ENCODE measurements at places on chromosomes 5 and 9.

GRCh38 chr9:124306098-124306735 is 48.5 kb downstream of the NEK6 start:
- peak; percentile 84 for DNase-seq

DNA sequence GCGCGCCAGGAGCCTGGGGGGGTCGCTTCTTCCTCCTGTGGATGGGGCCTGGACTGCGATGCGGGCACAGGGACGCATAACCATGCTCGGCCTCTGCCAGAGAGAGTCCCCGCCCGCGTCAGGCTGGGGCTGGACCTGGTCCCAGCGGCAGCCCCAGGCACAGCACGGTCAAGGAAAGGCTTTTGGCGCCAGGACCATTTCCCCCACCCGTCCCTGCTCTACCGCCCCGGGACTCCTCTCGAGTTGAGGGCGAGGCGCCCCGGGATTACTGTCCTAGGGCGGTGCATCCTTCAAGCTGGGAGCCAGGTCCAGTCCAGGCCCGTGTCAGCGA is 341 bp downstream of the MXD3 start:
- DNase-seq = peak; percentile 48

GRCh38 chr5:32687499-32687831 is 23.7 kb upstream of the NPR3 start:
- DNase-seq = peak; percentile 65

DNA sequence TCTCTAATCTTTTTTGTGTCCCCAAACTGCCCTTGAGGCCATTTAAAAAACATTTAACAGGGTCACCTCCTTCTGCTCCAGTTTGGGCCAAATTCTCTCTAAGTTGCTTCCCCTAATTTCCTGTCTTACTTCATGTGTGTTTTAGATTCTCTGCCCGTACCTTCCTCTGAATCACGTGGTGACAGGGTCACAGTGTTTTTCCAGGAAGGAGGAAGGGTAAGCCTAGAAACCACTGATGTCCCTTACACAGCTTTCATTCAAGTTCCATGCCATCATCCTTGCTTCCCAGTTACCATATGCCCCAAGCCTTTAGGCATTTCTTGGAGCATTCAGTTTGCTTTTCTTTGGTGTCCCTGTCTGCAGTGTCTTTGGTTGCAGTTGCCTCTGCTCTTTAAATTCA is 42.4 kb upstream of the MACIR start:
- DNase-seq = no peak

DNA sequence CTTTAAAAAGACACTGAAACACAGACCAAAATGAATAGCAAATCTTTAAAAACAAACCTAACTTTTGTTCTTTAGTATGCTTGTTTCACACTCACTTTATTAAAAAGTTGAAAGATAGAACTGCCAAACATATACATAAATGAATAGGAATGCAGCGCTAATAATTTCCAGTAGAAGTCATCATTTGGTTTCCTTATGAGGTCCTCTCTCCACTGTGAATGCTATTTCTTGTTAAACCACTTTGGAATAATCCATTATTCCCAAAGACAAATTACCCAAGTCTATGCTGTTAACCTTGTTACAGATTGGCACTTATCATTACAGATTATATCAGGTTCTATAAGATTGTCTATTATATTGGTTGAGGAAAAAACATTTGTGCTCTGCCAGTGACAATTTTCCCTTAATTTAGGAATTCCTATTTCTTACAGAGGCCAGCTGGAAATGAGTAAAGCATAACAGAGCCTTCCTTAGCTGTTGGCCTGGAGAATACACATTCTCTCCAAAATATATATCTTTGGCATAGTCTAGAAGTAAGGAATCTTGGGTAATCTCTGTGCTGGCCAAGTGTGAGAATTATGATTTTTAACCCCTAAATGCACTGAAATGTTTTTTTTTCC is 29.3 kb upstream of the MINAR2 start:
- no peak for DNase-seq

- DNase-seq = no peak
Observed at GRCh38 chr9:97636903-97637302, 3.3 kb downstream of the NCBP1 start.

DNA sequence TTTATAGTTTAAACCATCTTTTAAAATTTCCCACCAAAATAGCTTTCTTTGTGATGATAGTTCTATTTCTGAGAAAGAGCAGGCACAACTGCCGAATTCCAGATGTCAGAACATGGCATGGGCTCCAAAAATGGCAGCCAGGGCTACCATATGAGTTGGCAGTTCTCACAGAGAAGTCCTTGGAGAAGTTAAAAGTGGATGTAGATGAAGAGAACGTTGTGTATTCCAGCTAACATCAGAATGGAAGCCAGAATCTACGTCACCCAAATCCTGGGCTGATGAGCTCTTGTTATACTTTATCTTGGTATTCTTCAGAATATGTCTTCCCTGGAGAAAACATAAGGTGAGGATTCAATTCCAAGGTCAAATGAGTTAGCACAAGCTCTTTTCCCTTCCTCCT is 66.9 kb upstream of the BASP1 start:
- no peak for DNase-seq

- DNase-seq = peak; percentile 83
Observed at GRCh38 chr9:94668928-94669729, 29.8 kb upstream of the FBP1 start.

GRCh38 chr5:84017523-84018172 is 297.0 kb upstream of the HAPLN1 start:
- no peak for DNase-seq

DNA sequence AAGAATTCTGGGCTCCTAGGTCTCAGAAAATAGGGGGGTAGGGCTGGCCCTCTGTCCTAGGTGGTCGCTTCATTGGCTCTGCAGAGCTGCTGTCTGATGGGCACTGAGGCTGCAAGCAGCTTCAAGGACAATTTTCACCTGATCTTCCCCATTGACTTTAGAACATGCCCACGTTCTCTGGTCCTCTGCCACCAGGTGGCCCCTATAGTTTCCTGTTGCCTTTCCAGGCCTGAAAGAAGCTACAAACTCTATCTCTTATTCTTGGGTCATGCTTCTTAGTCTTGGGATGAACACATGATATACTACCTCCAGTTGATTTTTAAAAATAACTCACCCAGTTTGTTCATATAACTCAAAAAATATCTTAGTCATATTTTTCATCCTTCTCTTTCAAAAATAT is 26.3 kb downstream of the SPZ1 start:
- DNase-seq = peak; percentile 15

DNA sequence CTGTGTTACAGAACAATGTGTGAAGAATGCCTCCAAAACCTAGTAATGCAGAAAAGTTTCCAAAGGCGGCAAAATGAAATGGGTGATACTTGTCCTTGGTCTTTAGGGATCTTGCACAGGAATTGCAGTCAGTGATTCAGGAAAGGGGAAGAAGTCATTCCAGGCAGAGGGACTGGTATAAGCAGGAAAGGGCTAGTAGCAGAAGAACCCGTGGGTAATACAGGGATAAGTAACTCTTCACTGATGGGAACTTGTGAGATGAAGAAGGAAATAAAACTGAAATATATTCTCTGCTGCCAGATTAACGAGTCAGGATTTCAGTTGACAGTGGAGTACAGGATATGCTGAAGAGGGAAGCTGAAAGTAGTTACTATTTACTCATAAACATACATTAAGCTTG is 1.2 kb downstream of the SRFBP1 start:
- DNase-seq = no peak

DNA sequence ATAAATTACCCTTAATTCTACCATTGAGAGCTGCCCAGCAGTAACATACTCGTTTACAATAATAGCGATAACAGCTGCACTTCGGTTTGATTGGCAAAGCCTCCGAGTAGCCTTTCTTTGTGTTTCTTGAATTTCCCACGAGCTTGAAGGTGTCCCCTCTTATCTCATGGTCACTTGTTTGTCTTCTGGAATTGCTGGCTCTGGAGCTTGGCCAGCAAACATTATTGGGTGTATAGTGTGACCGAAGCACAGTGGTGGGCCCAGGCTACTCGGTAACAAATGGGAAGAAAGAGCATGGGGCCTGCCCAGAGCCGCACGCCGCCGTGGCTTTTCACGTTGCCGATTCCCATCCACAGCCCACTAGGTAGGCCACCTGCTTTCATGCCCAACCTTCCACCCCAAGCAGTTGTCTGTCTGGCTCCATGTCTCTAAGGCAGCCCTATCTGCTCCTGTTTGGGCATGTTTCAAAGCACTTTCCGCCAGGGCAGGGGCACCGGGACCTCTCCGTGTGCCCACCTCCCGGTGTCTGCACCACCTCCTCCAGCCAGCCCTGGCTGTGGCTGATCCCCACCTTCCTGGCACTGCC is 8.7 kb downstream of the STKLD1 start:
- no peak for DNase-seq

DNA sequence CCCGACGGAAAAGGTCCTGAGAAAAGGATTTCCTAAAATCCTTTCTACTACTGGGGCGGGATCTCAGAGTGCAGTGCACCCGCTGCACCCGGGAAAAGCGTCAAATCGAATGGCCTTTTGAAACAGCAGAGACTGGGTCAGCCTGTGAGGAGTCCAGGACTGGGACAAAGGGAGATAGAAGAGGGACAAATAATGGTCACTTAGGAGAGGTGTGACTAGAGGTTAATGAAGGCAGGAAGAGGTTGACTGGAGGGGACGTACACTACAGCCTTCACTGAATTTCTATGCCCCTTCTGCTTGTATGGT is 1.5 kb downstream of the PLPPR1 start:
- no peak for DNase-seq

DNA sequence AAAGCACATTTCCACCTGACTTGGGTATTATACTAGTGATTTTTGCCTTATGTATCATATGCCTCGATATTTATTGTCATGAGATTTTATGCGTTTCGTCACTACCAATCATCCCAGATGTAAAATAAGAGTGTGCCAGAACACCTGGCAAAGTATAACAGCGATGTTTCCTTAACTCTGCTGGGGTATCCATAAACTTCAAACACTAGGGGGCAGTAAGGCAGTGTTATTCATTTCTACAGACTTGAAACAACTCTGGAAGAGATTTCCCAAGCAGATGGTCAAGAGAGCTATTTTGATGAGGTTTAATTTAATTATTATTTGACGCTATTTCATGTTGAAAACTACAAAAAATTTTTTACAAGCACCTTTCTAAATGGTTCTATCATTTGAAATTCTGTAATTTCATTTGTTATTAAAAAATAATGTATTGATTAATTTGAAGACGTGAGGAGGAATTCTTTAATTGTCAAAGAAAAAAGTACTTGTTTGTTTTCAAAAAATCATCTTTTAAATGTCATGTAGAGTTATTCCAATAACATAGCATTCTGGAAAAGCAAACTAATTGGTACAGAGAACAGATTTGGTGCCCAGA is 388.5 kb upstream of the CTNND2 start:
- peak; percentile 7 for DNase-seq

- peak; percentile 77 for DNase-seq
Observed at GRCh38 chr9:98231770-98232478, 23.5 kb downstream of the TBC1D2 start.

DNA sequence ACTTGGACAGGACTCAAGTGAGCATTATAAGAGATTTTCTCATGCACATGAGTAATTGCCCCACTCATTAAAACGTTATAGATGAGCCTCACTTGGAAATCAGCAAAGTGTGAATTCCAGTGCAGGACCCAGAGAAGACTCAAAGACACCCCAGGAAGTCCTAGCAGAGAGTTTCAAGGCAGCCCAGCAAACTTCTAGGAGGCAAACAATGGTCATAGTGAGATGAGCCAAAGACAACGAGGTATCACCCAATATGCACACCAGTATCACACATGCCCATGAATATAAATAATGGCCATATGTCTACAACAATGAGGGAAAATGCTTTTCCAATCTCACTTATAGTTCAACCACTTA is 245.9 kb downstream of the ACTL7B start:
- no peak for DNase-seq

GRCh38 chr5:74491586-74491985 is 148.9 kb downstream of the ENC1 start:
- no peak for DNase-seq

DNA sequence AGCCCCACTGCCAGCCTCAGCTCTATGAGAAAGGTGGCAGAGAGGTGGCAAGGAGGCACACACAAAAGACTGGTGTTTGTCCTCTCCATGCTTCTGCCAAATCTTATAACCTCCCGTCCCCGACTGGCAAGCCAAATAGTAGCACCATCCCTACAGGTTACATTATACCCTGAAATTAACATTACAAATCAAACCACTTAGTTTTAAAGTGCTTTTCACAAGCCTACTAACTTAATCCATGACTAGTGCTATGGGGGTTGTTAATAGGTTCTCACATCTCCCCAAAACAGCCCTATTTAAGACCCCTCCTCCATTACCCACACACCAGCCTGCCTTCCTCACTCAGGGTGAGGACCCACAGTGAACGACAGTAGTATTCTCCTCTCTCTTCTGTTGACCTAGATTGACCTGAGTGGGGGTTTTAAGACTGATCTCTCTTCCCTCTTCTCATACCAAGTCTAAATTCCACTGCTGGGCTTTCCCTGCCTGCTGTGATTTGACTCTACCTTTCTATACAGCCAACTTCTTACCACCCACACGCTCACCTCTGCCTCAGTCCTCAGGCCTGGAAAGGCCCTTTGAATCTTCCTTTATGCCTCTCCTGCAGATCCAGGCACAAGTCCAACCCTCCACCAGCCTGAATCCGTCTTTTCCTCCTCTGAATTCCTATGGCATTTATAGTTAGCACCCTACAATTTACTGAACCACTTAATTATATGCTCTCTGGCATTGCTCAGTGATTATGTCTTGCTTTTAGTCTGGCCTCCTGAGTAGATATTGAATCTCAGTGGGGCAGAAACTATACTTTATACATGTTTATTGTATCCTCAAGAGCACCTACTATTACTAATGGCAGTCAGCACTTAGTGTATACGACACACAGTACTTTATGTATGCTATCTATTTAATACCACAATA is 116.1 kb downstream of the TMEM174 start:
- no peak for DNase-seq

DNA sequence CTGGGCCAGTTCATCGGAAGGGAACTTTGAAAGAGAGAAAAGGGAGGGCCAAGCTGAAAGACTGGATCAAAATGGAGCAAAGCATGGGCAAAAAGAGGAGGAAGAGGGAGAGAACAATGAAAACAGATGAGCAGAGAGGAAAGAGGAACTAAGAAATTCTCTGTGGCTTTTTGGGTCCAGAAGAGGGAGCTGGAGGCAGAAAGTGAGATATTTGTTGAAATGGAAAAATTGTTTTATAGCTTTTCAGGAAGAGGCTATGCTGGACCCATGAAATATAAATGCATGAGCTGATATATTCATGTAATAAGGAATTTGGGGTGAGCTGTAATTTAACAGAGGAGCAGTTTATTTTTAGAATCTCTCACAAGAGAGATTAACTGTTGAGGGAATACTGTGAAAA is 457.3 kb downstream of the DMAC1 start:
- no peak for DNase-seq

- no peak for DNase-seq
Observed at GRCh38 chr9:97479496-97480159, 21.8 kb upstream of the TMOD1 start.

GRCh38 chr5:68545636-68546295 is 330.2 kb downstream of the PIK3R1 start:
- no peak for DNase-seq
